ENCODE measurements at places on chromosomes 4 and X. TPM values are rescaled to one million over a fixed set of nuclear protein-coding genes. Genes with fewer than 3 reads are reported as not detected.

DNA sequence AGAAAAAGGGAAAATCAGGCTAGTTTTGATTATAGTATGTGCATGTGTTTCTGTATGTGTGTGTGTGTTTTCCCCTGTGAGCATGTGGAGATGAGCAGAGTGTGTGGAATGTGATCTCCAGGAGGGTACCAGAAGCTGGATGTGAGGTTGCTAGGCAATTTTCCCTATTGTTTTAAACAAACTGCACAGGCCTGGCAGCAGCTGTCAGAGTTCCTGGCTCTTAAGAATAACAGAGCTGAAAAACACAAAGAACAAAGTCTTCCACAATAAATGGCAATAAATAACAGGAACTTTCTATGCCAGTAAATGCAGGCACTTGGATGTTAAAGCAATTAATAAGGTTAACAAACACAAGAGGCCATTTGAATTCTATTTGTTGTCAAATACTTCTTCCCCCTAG lies 344.6 kb upstream of the CTSO start:
- DNase-seq: peak; percentile 84

- no peak for DNase-seq
Measured at GRCh38 chr4:176054942-176055341, 10.7 kb upstream of the WDR17 start.

- no peak for DNase-seq
Measured at GRCh38 chrX:43728966-43729365, 72.9 kb downstream of the MAOA start.

- DNase-seq: no peak
Measured at GRCh38 chrX:57104406-57104805, 16.9 kb downstream of the SPIN2B start.

Gene GATA1
- not detected for total RNA-seq

DNA sequence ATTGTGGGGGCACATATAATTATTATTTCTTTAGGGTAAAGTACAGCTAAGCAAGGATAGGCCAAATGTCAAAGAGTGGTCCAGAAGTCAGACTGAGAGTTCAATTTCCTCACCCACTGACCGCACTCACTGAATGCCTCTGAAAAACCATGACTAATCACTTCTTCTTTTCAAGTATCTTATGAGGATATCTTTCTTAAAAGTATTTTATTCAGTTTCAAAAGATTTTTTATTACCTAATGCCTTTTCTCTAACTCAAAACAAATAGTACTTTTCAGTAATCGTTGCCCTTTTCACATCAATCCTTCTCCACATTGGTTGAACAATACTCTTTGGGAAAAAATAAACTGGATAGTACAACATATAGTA lies 61.7 kb upstream of the CAMK2D start:
- no peak for DNase-seq

DNA sequence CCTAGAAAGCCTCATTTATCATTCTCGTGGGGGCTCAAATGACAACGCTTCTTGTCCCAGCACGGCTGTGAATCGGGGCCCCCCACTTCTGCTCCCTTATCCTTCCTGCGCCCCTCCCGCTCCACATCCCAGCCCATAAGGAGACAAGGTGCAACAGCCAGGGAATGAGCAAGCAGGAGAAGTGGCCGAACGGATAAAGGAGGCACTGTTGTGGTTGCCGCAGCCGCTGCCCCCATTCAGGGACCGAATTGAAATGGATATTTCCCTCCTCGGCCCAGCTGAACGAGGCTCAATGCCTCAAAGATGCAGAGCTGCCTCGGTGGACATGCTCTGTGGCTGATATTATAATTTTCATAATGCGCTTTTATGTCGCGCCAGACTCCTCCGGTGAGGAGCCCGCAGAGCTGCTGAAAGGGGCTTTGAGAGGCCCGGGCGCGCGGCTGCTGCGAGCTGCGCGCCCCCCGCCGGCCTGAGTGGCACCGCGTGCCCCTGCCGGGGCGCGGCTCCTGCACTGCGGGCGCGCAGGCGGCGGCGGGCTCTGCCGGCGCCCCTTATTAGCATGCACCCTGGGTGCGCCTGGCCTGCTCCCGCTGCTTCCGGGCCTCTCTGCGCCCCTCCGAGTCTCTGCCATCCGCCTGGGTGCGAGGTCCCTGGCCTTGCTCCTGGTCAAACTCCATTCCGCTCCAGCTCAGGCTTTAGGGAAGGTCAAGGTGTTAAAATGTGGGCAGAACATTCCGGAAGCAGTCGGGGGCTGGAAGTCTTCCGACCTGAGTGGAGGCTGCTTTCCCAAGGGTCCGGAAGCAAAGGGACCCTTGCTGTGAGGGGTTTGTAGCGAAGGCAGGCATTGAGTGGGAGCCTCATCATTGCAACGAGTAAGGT lies 68.2 kb upstream of the TMEM33 start:
- DNase-seq: no peak

DNA sequence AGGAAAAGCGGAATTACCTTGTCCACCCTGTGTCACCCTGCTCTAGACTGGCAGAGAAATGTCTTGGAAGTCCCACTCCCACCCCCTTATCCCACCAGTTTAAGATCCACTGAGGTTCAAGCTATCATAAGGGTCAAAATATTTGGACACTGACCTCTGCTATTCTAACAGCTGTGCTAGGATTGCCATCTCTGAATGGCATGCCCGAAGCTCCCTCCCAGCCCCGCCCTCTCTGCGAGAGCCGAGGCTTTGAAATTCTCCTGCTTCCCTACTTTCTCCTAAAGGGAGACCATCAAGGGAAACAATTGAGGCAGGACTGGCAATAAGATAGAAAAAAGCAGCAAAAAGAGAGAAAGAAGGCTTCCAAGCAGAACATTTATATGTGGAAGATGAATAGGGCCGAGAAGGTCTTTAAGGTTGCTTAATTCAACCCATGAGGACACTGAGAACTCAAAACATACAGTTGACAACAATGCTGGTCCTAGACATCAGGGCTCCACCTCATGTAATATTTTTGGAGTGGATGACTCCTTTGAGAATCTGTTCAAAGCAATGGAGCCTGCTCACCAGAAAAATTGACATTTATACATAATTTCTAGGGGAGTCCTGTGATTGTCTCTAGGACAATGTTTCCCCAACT lies 338.7 kb upstream of the F9 start:
- no peak for DNase-seq

DNA sequence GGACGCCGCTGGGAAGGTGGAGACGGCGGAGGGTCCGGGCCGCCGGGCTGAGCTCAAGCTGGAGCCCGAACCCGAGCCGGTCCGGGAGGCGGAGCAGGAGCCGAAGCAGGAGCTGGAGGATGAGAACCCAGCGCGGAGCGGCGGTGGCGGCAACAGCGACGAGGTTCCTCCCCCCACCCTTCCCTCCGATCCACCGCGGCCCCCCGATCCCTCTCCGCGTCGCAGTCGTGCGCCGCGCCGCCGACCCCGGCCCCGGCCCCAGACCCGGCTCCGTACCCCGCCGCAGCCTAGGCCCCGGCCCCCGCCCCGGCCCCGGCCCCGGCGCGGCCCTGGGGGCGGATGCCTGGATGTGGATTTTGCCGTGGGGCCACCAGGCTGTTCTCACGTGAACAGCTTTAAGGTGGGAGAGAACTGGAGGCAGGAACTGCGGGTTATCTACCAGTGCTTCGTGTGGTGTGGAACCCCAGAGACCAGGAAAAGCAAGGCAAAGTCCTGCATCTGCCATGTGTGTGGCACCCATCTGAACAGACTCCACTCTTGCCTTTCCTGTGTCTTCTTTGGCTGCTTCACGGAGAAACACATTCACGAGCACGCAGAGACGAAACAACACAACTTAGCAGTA lies 483 bp downstream of the USP27X start:
- DNase-seq: peak; percentile 68

DNA sequence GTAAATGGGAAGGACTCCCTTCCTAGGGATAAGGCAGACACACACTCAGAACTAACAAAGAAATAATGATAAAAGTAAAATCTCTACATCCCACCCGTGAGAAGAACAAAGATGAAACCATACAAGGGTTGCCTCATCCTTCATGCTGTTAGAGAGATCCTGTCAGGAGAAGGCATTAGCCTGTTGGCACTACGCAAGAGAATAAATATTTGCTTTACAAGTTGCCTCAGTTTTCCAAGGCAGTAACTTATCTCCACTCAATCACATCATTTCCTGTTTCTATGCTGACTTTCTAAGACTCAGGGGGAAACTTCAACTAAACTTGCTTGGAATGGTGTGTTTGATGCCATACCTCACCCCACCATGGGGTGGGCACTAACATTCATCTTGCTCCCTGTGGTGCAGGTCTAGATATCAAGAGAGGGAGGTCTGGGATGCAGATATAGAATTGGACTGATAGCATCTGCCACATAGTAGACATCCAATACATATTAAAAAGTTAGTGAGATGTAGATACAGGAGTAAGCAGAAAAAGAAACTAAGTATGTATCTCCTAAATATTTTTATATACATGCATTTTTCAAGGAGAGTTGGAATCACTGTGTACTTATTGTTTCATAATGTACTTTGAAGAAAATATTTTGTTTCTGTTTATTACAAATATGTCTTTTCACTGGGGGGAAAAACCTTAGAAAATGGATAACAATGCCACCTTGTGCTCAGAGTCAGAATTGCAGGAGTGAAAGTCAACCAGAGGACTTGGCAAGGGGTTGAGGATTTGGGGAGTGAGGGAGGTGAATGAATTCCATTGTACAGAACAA lies 57.2 kb upstream of the BEX4 start:
- peak; percentile 15 for DNase-seq

DNA sequence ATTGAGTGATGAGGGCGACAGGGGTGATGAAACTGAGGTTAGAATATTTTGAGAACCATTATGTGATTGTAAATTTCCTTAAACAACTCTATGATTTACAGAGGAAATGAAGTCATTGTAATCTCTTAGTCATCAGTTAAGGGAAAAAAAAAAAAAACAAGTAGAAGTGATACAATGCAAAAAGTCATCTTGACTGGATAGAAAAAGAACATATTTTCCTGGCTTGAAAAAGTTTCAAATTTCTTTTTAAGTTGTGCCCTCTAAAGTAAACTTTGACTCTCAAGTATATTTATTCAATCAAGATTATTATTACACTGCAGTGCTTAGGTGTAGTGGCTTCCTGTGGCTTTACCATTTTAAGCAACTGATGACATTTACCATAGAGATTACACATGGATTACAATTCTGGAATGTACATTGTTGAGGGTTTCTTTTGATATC lies 40.6 kb downstream of the GABRB1 start:
- no peak for DNase-seq

Gene F8A1
- total RNA-seq: 3.8 TPM

DNA sequence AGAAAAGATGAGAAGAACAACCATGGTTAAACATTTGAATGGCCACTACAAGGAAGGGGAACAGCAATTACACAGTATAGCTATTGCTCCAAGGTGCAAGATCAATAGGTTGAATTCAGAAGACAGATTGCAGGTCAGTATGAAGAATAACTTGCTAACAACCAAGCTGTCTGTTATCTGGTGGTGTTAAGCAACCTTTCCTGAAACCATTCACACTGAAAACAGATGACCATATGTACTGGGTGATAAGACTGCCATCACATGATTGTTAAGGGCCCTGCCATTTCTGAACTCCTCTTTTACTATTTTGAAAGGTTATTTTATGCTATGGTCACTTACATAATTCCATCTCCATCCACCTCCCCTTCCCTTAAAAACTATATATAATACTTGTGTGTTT lies 6.8 kb downstream of the GABRA3 start:
- no peak for DNase-seq

- DNase-seq: peak; percentile 65
Measured at GRCh38 chrX:14936561-14936960, 63.3 kb downstream of the MOSPD2 start.

DNA sequence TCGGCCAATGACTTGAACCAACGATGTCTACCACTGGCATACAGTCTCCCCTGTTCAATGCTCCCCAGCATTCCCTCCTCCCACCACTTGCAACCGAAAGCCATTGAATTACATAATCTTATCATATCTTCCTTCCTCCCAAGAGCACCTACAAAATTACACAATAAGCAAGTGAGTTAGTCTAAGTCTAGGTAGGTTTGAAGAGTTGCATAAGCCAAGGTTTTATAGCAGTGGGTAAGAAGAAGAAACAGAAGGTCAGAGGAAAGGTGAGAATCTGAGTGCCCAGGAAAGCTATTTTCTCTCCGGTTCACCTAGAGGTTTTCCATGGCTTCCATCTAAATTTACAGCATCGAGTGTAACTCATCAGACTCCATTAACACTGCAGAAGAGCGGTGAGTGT lies 40.3 kb downstream of the ATP8A1 start:
- DNase-seq: no peak

DNA sequence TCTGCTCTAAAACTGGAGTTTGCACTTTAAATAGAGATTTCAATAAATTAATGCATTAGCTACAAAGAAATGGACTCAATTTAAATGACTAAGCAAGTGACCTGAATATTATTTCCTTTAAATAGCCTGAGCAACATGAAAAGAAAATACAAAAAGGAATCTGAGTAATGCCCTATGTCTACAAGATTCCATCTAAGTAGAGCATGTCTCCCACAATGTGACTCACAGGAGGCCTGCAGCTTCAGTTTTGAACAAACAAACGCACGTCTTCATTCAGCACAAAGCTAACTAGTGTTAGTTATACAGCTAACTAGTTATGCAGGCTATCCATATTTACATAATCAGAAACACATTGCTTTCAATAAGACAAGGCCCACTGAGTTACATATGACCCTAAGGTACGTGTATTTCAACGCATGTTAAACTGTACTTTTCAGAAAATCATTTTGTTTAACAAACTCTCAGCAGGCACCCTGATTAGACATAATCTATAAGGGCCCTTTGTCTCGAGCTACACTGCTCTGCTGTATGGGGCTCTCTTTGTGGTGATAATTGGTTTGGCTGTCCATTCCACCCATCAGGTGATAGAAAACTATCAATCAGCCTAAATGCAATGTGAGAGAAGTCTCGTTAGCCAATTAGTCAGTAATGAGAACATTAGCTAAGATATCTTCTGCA lies 116.5 kb downstream of the MAML3 start:
- DNase-seq: peak; percentile 87

- peak; percentile 42 for DNase-seq
Measured at GRCh38 chr4:20506827-20507226, 193.4 kb upstream of the PACRGL start.

GRCh38 chr4:1043651-1044468 lies 32.4 kb downstream of the FGFRL1 start:
- peak; percentile 100 for DNase-seq

- DNase-seq: peak; percentile 85
Measured at GRCh38 chr4:89836897-89837384, at the start of gene SNCA. Gene SNCA (minus strand): TSS chr4:89837161. CDS start chr4:89835667, 1,494 bp downstream.

Gene PNCK
- 0.29 TPM for total RNA-seq

DNA sequence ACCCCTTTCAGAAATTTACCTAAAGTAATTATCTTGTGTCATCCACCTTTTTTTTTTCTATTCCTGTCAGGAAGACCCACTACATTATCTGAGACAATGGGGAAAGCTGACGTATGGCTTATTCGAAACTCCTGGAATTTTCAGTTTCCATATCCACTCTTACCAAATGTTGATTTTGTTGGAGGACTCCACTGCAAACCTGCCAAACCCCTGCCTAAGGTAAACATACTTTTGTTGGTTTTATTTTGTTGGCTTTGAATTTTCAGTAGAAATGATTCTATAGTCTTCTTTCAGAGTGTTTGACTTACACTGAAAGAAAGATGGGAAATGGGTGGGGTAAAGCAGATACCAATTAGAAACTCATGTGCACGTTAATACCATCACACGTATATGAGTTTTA lies 2.2 kb downstream of the UGT2B7 start:
- DNase-seq: no peak
